Mesenchymal stem cell (in vitro differentiated cells and primary cell): ENCODE measurements at places on chromosomes 5 and 9.

DNA sequence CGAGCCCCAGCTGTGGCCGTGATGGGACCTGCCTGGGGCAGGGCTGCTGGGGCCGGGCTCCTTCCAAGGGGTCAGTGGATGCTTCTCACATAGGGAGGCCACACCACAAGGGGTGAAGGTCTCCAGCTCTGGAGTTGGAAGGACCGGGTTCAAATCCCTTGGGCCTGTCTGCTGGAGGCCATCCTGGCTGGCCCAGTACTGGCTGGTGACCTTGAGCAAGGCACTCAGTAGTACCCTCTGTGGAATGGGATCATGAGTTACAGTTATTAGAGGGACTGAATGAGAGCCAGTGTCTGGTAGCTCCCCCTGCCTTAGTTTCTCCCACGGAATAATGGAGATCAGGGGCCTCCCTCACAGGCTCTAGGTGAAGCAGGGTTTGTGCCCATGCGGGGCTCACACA lies 58.3 kb downstream of the LMX1B start:
- peaks cover 86% of the 10 kb centered on the region for H3K27me3 ChIP-seq
- H3K4me1 ChIP-seq: peaks cover 6% of the 10 kb centered on the region
- H3K27ac ChIP-seq: no peak overlapping the region

DNA sequence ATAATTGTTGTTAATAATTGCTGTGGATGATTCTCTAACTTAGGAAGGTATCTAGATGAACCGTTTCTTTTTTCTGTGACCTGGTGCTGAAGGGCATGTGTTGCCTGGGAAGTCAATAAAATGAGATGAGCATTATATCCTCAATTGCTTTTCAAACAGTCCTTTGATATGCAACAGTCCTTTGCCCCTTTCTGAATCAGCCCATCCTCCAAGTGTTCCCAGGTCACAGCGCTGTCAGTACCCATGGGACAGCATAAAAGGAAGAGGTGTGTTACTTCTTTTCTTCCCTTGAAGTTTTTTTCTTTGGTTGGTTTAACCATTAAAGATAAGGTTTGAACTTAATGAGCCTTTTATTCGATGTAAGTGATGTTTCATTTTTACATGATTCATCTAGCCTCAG lies 651.8 kb downstream of the SEMA5A start:
- H3K27me3 ChIP-seq: no peaks in the 10 kb centered on the region
- no peak for DNase-seq
- H3K4me1 ChIP-seq: no peaks in the 10 kb centered on the region
- H3K27ac ChIP-seq: no peak overlapping the region

GRCh38 chr5:67591491-67591890 lies 394.9 kb upstream of the CD180 start:
- H3K27me3 ChIP-seq: no peaks in the 10 kb centered on the region
- no peak for DNase-seq
- no peaks in the 10 kb centered on the region for H3K4me1 ChIP-seq
- no peak overlapping the region for H3K27ac ChIP-seq
- H3K36me3 ChIP-seq: no peaks in the 10 kb centered on the region

DNA sequence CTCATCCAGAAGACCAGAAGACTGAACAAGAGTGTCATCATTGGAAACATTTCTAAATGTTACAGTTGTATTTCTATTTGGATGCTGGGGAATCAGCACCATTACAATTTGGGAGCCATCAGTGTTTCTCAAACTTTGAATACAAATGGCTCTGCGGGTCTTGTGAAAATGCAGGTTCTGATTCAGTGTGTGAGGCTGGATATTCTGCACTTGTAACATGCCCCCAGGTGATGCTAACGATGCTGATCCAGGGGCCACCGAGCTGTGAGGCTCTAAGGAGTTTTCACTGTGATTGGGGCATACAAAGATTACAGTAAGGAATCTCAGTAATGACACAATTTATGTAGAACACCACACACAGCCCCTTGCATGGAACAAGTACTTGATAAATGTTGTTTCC lies 167.7 kb downstream of the ACTL7B start:
- H3K36me3 ChIP-seq: no peaks in the 10 kb centered on the region
- H3K4me3 ChIP-seq: no peak overlapping the region
- H3K27ac ChIP-seq: no peak overlapping the region
- H3K27me3 ChIP-seq: no peaks in the 10 kb centered on the region
- peaks cover 1% of the 10 kb centered on the region for H3K4me1 ChIP-seq

DNA sequence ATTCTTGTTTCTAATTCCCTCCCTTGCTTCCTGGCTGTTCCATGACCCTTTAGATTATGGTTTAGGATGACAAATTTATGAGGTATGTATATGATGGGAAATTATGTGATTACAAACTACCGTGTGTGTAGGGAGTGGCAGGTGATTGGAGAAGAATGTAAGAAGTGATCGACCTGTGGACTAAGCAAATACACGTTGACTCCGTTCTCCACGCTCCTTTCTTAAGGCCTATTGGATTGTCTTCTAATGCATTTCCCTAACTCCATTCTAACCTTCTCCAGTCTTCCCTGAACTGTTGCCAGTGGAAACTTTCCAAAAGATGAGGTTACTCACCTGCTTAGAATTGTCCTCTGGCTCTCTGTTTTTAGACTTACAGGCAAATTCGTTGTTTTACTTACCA lies 36.6 kb downstream of the MVB12B start:
- no peak for DNase-seq
- no peaks in the 10 kb centered on the region for H3K27me3 ChIP-seq
- no peaks in the 10 kb centered on the region for H3K36me3 ChIP-seq

GRCh38 chr5:55894135-55894534 lies 43.0 kb downstream of the IL31RA start:
- peaks cover 4% of the 10 kb centered on the region for H3K36me3 ChIP-seq
- no peak for DNase-seq
- H3K4me1 ChIP-seq: peaks cover 8% of the 10 kb centered on the region
- H3K4me3 ChIP-seq: no peak overlapping the region

DNA sequence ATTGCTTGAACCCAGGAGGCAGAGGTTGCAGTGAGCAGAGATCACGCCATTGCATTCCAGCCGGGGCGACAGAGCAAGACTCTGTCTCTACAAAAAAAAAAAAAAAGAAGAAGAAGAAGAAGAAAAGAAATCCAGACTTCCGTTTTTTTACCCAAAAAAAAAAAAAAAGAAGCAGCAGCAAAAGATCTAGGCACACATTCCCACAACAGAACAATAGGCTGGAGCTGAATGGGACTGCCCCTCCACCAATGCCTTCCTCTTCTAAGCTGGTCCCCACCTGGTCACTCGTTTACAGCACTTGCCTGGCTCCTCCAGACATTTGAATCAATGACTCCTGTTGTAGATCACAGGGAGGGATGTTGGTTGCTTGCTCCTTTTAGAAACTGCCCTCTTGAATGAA lies 1.6 kb upstream of the LMAN2 start:
- no peaks in the 10 kb centered on the region for H3K27me3 ChIP-seq
- H3K36me3 ChIP-seq: peaks cover 5% of the 10 kb centered on the region
- H3K4me1 ChIP-seq: peaks cover 26% of the 10 kb centered on the region

DNA sequence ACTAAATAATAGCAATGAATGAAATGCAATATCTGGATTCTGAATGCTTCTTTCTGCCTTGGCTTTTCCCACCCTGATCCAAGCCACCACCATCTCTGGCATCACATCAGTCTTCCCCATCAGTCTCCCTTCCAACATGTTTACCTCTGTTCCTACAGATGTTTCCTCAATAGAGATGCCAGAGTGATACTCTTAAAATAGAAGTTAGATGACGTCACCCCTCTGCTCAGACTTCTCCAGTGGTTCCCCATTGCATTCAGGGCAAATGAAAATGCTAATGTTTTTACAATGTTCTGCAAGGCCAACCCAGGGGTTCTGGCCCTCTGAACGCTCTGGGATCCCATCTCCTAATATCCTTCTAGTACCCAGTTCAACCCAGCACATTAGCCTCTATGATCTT lies 305.8 kb downstream of the TRIM32 start:
- DNase-seq: peak; percentile 35
- H3K36me3 ChIP-seq: no peaks in the 10 kb centered on the region
- H3K27me3 ChIP-seq: no peaks in the 10 kb centered on the region
- peaks cover 2% of the 10 kb centered on the region for H3K4me1 ChIP-seq

DNA sequence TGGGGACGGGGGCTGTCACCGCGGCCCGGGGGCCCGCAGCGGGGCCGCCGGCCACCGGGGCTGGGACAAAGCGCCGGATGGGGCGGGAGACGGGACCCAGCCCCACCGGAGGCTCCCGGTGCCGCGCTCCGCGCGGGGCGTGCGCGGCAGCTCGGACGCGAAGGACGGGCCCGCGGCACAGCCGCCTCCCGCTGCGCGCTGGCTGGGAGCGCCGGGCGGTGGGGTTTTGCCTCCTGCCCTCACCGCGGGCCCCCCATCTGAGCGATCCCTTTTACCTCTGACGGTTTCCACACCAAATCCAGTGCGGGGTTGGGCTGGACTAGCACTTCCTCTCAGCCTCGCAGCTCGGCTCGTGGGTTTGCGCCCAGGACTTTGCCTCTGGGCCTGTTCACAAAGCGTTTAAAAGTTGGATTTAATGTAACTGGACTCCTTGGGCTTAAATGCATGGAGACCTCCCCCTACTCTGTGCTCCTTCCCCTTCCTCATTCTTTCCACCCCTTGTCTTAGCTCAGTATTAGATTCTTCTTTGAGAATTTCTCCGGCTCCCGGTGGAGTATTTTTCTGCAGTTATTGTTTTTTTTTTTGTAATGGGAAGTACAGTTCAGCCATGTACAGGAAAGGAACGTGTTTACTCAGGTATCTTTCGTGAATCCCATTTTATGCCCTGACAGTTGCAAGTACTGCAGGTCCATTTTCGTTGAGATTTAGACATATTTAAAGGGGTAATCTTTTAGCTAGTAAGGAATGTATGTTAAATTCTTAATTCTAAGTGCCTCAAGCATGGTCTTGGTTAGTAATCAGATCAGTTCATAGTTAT lies 691 bp downstream of the FCHO2 start:
- peak overlapping the region; percentile 94 for H3K4me3 ChIP-seq
- peak; percentile 65 for DNase-seq
- no peaks in the 10 kb centered on the region for H3K27me3 ChIP-seq

DNA sequence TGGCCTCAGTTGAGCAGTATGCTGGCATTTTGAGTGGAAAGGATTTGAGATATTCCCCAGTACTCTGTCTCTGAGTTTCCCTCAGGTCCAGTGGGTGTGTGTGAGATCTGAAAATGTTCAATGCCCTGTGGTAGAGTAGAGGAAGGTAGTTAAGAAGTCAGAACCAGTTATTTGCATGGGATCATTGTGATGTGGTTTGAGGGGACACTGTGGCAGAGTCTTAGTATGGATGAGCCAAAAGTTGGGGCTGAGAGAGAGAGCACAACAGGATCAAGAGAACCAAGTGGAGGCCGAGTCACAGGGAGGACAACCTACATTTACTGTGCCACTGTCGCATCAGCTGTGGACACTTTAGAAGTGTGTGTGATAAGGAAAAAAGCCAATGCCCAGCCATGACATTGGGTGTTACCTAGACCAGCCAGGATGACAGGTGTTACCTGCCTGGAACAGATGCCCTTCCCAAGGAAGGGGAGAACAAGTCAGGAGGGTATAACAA lies 128.9 kb upstream of the IL12B start:
- no peak overlapping the region for H3K27ac ChIP-seq
- H3K27me3 ChIP-seq: peaks cover 6% of the 10 kb centered on the region
- no peak for DNase-seq
- H3K4me1 ChIP-seq: peaks cover 4% of the 10 kb centered on the region

GRCh38 chr5:10400831-10401230 lies 40.8 kb upstream of the ROPN1L start:
- H3K27ac ChIP-seq: no peak overlapping the region
- H3K4me1 ChIP-seq: no peaks in the 10 kb centered on the region
- H3K4me3 ChIP-seq: no peak overlapping the region
- peak; percentile 16 for DNase-seq

DNA sequence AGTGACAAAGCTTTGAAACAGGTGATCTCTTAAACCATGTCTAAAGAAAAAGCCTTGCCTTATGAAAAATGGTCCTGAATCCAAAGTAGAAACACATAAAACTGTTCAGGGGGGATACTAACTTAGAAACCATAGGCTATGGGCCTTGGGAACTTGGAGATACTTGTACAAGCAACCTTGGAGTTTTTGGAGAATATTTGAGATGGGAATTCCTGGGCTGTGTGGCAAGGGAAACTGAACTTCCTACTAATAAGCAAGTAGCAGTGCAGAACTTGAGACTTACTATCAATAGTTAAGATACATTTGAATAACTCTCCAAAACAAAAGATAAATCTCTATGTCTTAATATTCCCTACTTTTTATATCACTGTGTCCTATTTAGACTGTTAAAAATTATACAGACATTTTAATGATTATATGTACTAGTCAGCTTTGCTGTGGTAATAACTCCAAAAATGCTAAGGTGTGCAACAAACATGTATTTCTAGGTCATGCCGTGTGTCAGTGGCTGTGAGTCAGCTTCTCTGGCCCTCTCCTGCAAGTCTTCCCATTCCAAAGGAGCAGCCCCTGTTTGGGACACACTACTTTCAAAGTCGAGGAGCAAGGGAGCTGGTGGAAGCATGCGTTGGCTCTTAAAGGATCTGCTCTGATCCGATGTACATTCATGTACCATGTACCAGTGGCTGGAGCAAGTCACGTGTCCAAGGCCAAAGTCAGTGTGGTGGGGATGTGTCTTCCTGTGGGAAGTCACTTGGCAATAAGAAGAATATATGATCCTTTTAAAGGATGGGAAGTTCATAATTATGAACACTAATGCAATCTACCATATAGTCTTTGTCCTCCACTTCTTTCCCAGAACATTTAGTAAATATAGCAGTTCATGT lies 39.6 kb downstream of the SNX30 start:
- H3K27me3 ChIP-seq: no peaks in the 10 kb centered on the region
- H3K4me1 ChIP-seq: peaks cover 13% of the 10 kb centered on the region
- H3K4me3 ChIP-seq: no peak overlapping the region
- H3K36me3 ChIP-seq: no peaks in the 10 kb centered on the region

- DNase-seq: no peak
- H3K27me3 ChIP-seq: no peaks in the 10 kb centered on the region
These were observed 33.6 kb upstream of the IRX4 start for GRCh38 chr5:1916041-1917001.

GRCh38 chr5:118553662-118554061 lies 434.7 kb downstream of the DTWD2 start:
- H3K4me1 ChIP-seq: peaks cover 1% of the 10 kb centered on the region
- peak overlapping the region; percentile 2 for H3K27ac ChIP-seq
- H3K36me3 ChIP-seq: no peaks in the 10 kb centered on the region

- peaks cover 68% of the 10 kb centered on the region for H3K27me3 ChIP-seq
- H3K4me3 ChIP-seq: no peak overlapping the region
- DNase-seq: no peak
- H3K4me1 ChIP-seq: no peaks in the 10 kb centered on the region
- H3K36me3 ChIP-seq: no peaks in the 10 kb centered on the region
- no peak overlapping the region for H3K27ac ChIP-seq
These were observed 90.2 kb upstream of the SH3PXD2B start for GRCh38 chr5:172544371-172545095.

GRCh38 chr9:93081931-93082330 lies 14.1 kb upstream of the CARD19 start:
- peak; percentile 94 for DNase-seq
- no peaks in the 10 kb centered on the region for H3K27me3 ChIP-seq
- H3K4me1 ChIP-seq: no peaks in the 10 kb centered on the region

- DNase-seq: no peak
- H3K4me1 ChIP-seq: peaks cover 2% of the 10 kb centered on the region
- H3K36me3 ChIP-seq: no peaks in the 10 kb centered on the region
- H3K4me3 ChIP-seq: no peak overlapping the region
- H3K27ac ChIP-seq: no peak overlapping the region
- no peaks in the 10 kb centered on the region for H3K27me3 ChIP-seq
These were observed 115.8 kb downstream of the NUDT12 start for GRCh38 chr5:103446813-103447212.

- DNase-seq: no peak
- no peaks in the 10 kb centered on the region for H3K36me3 ChIP-seq
- H3K27me3 ChIP-seq: no peaks in the 10 kb centered on the region
- no peaks in the 10 kb centered on the region for H3K4me1 ChIP-seq
- no peak overlapping the region for H3K4me3 ChIP-seq
- no peak overlapping the region for H3K27ac ChIP-seq
These were observed 67.9 kb upstream of the SPINK5 start for GRCh38 chr5:147995846-147996245.

- no peaks in the 10 kb centered on the region for H3K36me3 ChIP-seq
- no peak overlapping the region for H3K4me3 ChIP-seq
- peaks cover 1% of the 10 kb centered on the region for H3K4me1 ChIP-seq
- H3K27ac ChIP-seq: no peak overlapping the region
These were observed 267.0 kb downstream of the CETN3 start for GRCh38 chr5:90142541-90142940.
